ENCODE measurements at places on chromosomes 11 and 22. TPM values are rescaled to one million over a fixed set of nuclear protein-coding genes. Genes with fewer than 3 reads are reported as not detected.

SLC29A2 gene
- total RNA-seq: 10.6 TPM

MS4A12 gene
- not detected for total RNA-seq

LRP5 gene
- 7.6 TPM for total RNA-seq

PGA5 gene
- not detected for total RNA-seq

TMEM191C gene
- 0.78 TPM for total RNA-seq

OR8D1 gene
- not detected for total RNA-seq

STK33 gene
- total RNA-seq: 0.46 TPM

OR52E1 gene
- total RNA-seq: not detected

- peaks cover 6% of the 10 kb centered on the region for H3K27me3 ChIP-seq
- H3K36me3 ChIP-seq: no peaks in the 10 kb centered on the region
Observed at GRCh38 chr11:32225571-32226285, 134.9 kb downstream of the RCN1 start.

DNA sequence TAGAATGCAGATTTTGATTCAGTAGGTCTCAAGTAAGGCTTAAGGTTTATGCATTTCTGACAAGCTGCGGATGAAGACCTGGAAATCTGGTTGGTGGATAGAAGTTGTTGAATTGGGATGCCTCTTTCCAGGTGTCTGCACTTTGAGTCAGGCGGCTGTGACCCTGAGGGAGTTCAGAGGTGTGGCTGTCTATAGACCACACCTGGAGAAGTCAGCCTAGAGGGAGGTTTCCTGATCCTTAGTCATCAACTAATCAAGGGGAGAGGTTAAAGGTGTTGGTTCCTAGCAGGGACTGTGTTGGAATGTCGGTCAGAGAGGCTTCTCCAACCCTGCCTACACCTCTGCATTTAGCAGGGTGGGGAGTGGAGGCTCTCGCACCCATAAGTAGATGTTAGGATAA is 8.0 kb downstream of the GLB1L2 start:
- no peak overlapping the region for H3K27ac ChIP-seq
- DNase-seq: no peak
- H3K4me1 ChIP-seq: no peaks in the 10 kb centered on the region
- H3K4me3 ChIP-seq: no peak overlapping the region
- H3K36me3 ChIP-seq: no peaks in the 10 kb centered on the region

GRCh38 chr11:16743478-16743877 is 5.0 kb downstream of the C11orf58 start:
- peak overlapping the region; percentile 7 for H3K27ac ChIP-seq
- peaks cover 31% of the 10 kb centered on the region for H3K36me3 ChIP-seq
- H3K4me1 ChIP-seq: peaks cover 43% of the 10 kb centered on the region
- H3K27me3 ChIP-seq: no peaks in the 10 kb centered on the region
- no peak for DNase-seq

- DNase-seq: peak; percentile 93
- H3K36me3 ChIP-seq: peaks cover 21% of the 10 kb centered on the region
- peak overlapping the region; percentile 88 for H3K27ac ChIP-seq
- no peaks in the 10 kb centered on the region for H3K27me3 ChIP-seq
- H3K4me1 ChIP-seq: peaks cover 69% of the 10 kb centered on the region
- H3K4me3 ChIP-seq: peak overlapping the region; percentile 61
Observed at GRCh38 chr11:133945087-133945974, 11.4 kb downstream of the IGSF9B start.

- no peaks in the 10 kb centered on the region for H3K36me3 ChIP-seq
- peak; percentile 36 for DNase-seq
- no peaks in the 10 kb centered on the region for H3K27me3 ChIP-seq
- no peak overlapping the region for H3K4me3 ChIP-seq
- no peak overlapping the region for H3K27ac ChIP-seq
- H3K4me1 ChIP-seq: peaks cover 28% of the 10 kb centered on the region
Observed at GRCh38 chr11:86174101-86175046, 70.2 kb upstream of the EED start.

DNA sequence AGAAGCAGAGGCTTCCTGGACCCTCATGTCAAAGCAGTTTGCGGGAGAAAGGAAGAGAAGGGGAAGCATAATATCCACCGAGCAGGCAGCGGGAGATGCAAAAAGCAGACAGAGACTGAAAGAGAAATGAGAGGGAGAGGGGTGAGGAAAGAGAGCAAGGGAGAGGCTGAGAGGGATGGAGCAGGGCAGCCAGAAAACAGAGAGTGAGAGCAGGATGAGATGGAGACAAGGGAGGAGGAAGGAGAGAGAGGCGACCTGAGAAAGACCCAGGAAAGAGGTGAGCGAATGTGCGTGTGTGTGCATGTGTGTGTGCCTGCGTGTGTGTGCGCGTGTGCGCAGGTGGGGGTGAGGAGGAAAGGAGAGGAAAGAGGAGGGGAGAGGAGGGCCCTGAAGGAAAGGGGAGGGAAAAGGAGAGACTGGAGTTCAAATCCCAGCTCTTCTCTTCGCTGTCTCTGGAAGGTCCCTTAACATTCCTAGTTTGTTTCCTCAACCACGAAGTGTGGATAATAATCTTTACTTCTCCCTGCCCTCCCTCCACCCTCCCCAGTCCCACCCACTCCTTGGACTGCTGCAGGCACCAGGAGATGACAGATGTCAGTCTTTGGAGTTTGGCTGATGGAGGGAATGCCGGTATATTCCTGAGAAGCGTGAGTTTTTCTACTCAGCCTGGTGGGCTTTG is 67.9 kb downstream of the ISX start:
- H3K27me3 ChIP-seq: peaks cover 27% of the 10 kb centered on the region
- H3K27ac ChIP-seq: no peak overlapping the region
- no peaks in the 10 kb centered on the region for H3K36me3 ChIP-seq
- DNase-seq: no peak
- no peaks in the 10 kb centered on the region for H3K4me1 ChIP-seq

DNA sequence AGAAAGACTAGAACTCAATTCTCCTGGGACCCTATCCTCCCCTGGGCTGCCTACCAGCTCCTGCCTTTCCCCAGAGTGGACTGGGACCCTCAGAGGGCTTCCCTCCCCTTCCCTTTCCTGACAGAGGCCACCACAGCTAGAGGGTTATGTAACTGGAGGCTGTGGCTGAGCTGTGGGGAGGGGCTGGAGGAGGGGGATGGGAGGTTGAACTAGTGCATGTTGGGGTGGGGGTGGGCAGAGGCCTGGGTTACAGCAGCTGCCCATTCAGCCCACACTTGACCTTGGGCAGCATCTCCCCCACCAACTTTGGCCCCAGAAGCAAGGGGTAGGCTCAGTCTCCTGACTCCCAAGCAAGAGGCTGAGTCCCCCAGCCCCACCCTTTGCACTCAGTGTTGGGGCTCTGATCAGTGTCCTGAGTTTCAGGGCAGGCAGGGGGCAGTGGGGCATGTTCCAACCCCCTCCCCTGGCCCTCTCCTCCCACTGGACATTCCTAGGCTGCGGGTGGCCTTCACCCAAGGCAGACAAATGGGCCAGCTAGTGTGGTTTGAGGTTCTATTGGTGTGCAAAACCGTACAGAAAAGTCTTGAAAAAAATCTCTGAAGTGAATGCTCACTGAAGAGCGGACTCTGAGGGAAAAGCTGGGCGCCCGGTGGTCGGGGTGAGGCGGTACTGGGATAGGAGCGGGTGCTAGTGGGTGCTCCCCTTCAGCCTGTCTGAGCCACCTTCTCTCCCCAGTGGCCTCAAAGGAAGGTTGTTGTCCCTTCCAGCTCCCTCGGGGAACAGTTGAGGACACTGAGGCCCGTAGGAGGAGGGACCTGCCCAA is 3.8 kb downstream of the KCNC1 start:
- H3K4me1 ChIP-seq: peaks cover 7% of the 10 kb centered on the region
- H3K4me3 ChIP-seq: no peak overlapping the region
- no peaks in the 10 kb centered on the region for H3K36me3 ChIP-seq
- DNase-seq: no peak
- H3K27me3 ChIP-seq: peaks cover 34% of the 10 kb centered on the region

DNA sequence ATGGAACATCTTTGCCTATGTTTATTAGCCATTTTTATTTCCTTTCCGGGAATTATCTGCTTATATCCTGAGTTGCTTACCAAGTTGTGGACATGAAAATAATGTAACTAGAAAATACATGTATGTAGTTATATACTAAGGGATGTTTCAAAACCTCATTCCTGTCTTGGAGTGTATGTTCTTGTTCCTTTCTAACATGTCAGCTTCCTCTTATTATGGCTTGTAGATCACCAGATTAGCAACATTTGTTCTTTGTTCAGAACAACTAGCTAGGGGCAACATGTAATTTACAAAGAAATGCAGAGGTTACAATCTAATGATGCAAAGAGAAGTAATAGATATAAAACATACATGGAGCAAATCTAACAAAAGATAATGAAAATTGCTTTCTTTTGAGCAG is 13.1 kb upstream of the TMEM123 start:
- H3K4me1 ChIP-seq: peaks cover 62% of the 10 kb centered on the region
- no peak overlapping the region for H3K27ac ChIP-seq
- no peak for DNase-seq

DNA sequence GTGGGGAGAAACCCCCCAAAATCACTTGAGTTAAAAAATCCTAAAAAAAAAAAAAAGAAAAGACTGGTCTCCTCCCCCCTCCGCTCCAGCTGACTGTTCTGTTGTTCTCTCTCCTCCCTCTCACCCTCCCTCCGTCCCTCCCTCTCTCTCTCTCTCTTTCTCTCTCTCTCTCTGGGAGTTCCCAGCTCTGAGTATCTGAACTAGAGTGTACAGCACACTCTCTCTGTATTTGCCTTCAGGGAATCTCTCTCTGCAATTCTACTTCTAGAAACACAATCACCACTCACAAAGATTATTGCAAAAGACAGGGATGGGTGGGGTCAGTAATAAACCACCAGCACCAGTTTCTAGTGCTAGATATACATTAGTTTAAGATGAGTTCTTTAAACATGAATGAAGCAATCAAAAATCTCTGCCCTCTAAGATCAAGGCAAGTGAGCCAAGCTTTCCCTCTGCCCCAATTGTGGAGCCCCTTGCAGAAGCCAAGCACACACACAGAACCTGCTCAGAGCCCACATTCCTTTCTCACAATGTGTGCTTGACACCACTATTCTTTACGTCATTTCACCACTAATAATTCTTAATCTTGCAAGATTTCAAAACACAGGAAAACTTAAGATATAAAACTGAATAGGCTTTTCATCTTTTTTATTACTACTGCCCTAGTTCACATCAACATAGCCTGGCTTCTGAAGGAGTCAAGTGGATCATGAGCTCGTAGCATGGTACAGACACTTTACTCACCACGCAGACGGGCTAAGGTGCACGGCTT is 133.5 kb downstream of the RBFOX2 start:
- H3K4me1 ChIP-seq: peaks cover 5% of the 10 kb centered on the region
- no peak overlapping the region for H3K4me3 ChIP-seq
- no peaks in the 10 kb centered on the region for H3K36me3 ChIP-seq
- no peak for DNase-seq
- H3K27me3 ChIP-seq: peaks cover 8% of the 10 kb centered on the region

GRCh38 chr22:36104988-36105387 is 55.6 kb downstream of the APOL3 start:
- H3K4me3 ChIP-seq: no peak overlapping the region
- DNase-seq: no peak
- H3K27me3 ChIP-seq: peaks cover 3% of the 10 kb centered on the region
- H3K27ac ChIP-seq: no peak overlapping the region

DNA sequence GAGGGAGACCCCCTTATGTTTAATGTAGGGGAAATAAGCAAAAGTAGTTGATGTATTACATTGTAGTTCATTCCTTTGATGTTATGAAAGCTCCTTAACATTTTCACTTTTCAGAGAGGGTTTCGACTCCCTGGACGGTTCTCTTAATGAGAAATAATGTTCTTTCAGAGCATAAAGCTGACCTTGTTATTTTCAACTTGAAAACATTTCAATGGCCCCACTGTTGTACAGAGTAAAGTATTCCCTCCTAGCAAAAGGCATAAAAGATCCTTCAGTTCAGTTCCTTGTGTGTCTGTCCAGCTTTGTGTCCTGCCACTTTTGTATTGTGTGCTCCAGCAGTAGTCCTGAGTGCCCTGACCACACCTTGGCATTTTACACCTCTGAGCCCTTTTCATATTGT is 63.9 kb downstream of the UVRAG start:
- H3K27ac ChIP-seq: no peak overlapping the region
- no peak overlapping the region for H3K4me3 ChIP-seq
- H3K36me3 ChIP-seq: peaks cover 6% of the 10 kb centered on the region

DNA sequence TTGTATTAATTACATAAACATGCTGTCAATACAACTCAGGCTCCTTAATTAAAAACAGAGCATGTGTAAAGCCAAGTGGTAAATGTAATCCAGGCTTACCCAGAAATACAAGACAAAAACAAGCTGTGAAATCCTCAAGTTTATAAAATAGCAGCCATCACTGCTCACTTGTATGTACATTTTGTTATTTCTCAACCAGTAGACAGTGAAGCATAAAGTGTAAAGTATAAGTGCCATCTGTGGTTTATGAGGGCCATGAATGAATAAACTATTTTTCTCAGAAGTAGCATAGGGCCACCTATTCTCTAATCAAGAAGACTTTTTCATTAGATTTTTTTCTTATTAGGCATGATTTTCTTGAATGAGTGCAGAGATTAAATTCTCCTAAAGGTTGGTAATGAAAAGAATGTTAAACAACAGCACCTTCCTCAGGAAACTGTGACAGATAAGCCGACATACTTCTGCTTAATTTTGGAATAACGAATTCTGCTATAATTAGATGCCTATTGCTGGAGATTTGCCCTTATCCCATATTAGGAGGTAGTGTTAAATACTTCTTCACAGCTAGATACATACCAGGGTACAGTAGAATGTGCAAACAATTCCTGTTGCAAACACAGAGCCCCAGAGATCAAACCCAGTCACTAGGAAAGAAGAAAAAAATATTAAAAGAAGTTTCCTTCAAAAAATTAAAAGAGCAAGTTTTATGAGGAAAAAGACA is 13.0 kb downstream of the SLC5A12 start:
- no peak overlapping the region for H3K27ac ChIP-seq
- H3K27me3 ChIP-seq: no peaks in the 10 kb centered on the region
- no peaks in the 10 kb centered on the region for H3K4me1 ChIP-seq
- H3K4me3 ChIP-seq: no peak overlapping the region
- DNase-seq: no peak
- H3K36me3 ChIP-seq: no peaks in the 10 kb centered on the region

- DNase-seq: peak; percentile 51
- H3K36me3 ChIP-seq: no peaks in the 10 kb centered on the region
- peaks cover 3% of the 10 kb centered on the region for H3K27me3 ChIP-seq
- no peak overlapping the region for H3K27ac ChIP-seq
- H3K4me3 ChIP-seq: no peak overlapping the region
Observed at GRCh38 chr11:34492806-34493414, 20.7 kb downstream of the ELF5 start.

GRCh38 chr11:13772223-13773046 is 104.0 kb downstream of the FAR1 start:
- H3K4me3 ChIP-seq: no peak overlapping the region
- peaks cover 4% of the 10 kb centered on the region for H3K4me1 ChIP-seq
- no peak for DNase-seq
- H3K27ac ChIP-seq: no peak overlapping the region
- no peaks in the 10 kb centered on the region for H3K36me3 ChIP-seq
